ENCODE measurements at places on chromosomes 1 and 21.

DNA sequence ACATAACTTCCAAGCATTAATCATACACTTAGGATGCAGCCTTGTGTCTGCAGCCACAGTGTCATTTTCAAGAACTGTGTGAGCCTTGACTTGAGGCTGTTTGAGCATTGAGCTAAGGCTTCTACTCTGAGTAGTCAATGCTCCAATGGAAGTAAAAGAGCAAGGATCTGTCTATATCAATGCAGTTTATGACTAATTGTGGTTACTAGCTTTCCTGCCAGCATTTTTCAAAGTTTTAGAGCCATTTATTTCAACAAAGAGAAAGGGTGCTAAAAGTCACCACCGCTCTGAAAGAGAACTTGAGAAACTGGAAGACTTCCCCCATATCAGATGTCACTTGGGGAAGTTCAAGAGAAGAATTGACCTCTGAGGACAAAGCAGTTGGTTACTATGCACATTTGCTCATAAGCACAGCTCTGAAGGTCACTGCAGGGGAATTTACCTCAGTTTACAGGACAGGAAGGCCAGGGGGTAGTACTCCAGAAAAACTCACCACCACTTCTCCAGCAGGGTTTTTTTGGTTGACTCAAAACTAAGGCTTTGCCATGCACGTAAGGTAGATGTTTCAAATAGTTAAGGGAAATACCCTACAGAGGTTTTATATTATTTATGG is 24.5 kb upstream of the RGS1 start:
- DNase-seq, result no peak

GRCh38 chr1:26913754-26914619 is at the start of gene NR0B2:
Gene NR0B2 (minus strand): TSS chr1:26913975. CDS start chr1:26913940, 35 bp downstream.
- no peak for DNase-seq

DNA sequence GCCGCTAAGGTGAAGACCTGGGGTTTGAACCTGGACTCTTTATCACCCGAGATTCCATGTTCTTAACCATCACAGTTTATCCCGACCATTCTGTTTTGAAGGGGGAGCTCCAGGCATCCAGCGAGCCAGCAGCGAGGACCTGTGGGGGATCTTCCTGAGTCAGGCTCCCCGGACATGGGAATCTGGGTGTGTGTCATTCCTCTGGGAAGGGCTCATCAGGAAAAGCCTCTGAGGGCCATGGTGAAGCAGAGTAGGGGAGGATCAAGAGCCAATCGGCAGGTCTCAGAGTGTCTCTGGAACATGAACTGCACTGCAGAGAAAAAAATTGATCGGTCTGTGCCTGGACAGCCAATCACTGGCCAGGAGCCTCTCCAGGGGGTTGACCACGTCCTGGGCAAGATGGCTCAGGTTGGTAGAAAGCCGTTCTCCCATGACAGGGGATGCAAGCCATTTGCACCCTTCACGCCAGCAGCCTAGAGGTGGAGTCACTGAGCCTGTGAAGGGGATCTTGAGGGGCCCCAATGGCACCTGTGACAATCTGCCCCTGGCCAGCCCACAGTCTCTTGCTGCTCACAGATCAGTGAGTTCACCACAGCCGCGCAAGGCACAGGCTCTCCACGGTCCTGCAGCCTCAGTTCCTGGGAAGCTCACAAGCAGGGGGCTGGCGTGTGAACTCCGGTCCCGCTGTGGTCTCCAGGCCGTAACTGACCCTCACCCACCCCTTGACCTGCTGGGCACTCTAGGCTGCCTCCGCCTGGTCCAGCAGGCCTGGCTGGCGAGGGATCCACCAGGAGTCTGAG is 20.4 kb upstream of the ACTRT2 start:
- no peak for DNase-seq

DNA sequence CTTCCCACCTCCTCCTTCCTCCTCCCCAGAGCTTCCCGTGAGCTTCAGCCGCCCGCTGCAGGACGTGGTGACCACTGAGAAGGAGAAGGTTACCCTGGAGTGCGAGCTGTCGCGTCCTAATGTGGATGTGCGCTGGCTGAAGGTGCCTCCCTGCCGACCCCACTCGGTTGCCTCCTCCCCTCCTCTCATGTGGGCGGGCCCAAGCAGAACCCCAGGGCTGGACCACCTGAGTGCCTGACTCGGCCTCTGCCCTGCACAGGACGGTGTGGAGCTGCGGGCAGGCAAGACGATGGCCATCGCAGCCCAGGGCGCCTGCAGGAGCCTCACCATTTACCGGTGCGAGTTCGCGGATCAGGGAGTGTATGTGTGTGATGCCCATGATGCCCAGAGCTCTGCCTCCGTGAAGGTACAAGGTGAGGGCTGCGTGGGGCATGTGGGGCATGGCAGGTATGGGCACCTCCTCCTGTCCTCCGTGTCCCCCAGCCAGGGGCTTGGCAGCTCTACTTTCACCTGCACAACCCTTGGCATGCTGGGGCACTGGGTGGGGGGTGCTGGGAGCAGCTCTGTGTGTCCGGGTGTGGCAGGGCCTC is 69.2 kb downstream of the OBSCN start:
- DNase-seq, result no peak

GRCh38 chr1:22854688-22855565 is 117.7 kb downstream of the LACTBL1 start:
- no peak for DNase-seq

GRCh38 chr1:226353698-226354525 is 44.9 kb upstream of the LIN9 start:
- DNase-seq, result no peak
